ENCODE measurements at places on chromosomes 4 and X.
A peak's percentile ranks its signal among the peaks of the same experiment; 100 is the strongest.

- no peak for DNase-seq
Measured at GRCh38 chr4:165563851-165564250, 185.0 kb downstream of the CPE start.

DNA sequence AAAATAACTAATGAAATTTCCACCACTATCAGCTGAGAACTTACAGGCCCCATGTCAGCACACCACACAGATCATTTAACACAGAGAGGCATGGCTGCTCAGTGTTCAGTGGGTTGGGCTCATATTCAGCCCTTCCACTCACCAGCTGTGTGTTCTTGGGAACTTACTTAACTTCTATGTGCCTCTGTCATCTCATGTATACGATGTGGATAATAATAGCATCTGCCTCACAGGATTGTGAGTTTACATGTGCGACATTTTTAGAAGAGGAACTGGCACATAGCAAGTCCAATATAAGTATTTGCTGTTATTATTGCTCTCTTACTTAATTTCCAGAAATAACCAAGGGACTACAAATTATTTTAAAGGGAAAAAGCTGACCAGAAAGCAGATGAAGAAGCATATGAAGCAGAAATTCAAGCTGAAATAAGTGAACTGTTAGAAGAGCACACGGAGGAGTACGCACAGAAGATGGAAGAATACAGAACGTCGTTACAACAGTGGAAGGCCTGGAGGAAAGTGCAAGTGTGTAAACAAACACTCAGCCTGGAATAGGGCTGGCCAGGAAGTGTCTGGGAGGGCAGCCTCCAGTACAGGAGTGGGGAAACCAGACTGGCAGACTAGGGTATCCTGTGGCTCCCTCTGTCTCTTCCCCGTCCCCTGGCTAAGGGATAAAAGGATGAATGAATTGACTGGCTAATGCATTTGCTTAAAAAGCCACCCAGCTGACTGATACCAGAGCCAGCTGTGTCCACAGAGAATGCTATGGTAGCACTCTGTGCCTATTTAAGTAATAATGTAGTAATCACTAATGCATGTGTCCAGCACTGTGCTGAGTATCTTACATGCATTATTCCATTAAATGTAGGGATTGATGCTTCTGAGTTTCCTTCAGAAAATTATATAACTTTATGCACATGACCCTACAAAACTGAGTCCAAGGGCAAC is 67.1 kb downstream of the CC2D2A start:
- no peak for DNase-seq

- DNase-seq = no peak
Measured at GRCh38 chr4:123623611-123624010, 227.0 kb downstream of the SPRY1 start.

- no peak for DNase-seq
Measured at GRCh38 chrX:9610771-9611392, 146.0 kb downstream of the TBL1X start.

GRCh38 chr4:127889903-127890302 is 9.2 kb downstream of the PLK4 start:
- DNase-seq = no peak

GRCh38 chr4:133641191-133641590 is 492.1 kb downstream of the PCDH10 start:
- no peak for DNase-seq

- DNase-seq = no peak
Measured at GRCh38 chrX:9627922-9628321, 137.7 kb downstream of the GPR143 start.

DNA sequence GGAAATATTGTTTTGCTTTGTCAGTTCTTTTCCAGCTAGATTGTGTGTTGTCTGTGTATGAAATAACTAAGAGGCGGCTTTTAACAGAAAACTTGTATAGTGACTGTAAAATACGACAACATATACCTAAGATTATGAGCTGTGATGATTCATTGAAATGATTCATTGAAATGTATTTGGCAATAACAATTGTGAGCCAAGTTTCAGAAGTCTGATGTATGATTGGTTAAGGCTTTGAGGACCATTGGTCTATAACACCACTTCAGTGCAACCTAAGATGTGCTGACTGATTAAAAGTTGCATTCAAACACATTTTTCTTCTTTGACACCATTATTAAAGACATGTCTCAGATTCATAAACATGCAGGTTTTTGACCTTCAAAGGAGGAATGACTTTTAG is 76.6 kb downstream of the PTPN13 start:
- DNase-seq = no peak

- no peak for DNase-seq
Measured at GRCh38 chr4:150714462-150715438, 132.8 kb downstream of the MAB21L2 start.

- no peak for DNase-seq
Measured at GRCh38 chr4:76175336-76175735, 27.1 kb upstream of the NUP54 start.

- DNase-seq = no peak
Measured at GRCh38 chrX:2679534-2680485, 11.3 kb upstream of the CD99 start.

DNA sequence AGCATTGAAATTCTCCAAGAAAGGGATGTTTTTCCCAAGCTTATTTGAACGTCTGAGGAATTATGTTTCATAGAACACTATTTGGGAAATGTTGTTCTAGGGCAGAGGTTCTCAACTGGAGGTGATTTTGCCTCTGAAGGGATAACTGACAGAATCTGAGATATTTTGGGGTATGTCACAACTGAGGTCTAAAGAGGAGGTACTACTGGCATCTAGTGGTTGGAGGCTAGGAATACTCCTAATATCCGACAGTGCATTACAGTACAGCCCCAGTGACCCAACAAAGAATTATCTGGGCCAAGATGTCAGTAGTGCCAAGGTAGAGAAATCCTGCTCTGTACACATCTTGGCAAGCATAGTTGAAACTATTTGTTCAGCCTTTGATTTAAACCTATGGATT is 6.4 kb downstream of the HSPA4L start:
- no peak for DNase-seq

DNA sequence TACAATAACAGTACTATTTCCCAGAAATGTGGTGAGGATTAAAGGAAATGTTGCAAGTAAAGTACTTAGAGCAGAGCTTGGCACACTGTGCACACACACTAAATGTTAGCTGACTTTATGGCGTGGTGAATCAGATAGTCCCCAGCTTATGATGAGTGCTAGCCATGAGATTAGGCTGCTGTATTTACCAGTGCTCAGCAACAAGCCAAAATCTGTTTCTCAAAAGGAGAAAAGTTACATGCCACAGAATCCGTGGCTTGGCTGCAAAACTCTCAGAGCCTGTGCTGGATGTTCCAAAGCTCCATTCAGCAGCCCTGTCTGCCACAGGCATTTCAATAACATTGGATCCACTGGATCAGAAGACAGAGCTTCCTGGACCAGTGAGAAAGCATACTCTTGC is 12.8 kb upstream of the STBD1 start:
- no peak for DNase-seq

DNA sequence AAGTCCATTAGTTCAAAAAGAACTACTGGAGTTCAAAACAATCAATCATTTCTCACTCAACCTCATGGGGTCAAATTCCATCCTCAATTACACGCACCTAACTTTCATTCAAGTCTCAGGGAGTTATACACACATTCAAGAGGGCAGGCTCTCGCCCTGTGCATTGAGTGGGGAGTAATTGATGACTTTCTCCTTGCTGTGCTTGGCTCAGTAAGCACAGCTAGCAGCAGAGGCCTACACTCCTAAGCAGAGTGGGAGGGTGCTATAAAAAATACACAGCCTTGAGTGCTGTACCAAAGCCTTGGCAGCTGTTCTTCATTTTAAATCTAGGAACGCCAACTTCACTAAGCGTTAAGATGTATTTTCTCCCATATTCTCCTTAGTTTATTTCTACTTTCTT is 958.3 kb upstream of the ADGRL3 start:
- DNase-seq = no peak

GRCh38 chr4:1769692-1770091 is 23.4 kb upstream of the FGFR3 start:
- DNase-seq = no peak

DNA sequence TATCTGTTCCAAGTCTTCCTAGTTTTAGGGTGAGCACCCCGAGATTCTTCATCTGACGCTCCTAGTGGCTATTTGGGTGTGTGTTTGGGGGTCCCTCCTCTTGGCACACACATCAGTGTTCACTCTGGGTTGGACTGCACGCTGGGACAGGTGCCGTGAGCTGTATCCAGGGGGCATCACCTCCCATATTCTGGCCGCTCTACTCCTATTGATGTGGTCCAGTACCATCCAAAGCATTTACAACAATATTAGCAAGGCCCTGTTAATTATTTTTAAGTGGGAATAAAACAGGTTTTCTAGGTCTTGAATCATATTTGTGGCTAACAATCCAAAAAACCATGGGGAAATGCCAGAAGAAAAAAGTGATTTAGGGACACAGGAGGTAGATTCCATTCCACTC is 26.4 kb downstream of the CYTL1 start:
- DNase-seq = no peak

DNA sequence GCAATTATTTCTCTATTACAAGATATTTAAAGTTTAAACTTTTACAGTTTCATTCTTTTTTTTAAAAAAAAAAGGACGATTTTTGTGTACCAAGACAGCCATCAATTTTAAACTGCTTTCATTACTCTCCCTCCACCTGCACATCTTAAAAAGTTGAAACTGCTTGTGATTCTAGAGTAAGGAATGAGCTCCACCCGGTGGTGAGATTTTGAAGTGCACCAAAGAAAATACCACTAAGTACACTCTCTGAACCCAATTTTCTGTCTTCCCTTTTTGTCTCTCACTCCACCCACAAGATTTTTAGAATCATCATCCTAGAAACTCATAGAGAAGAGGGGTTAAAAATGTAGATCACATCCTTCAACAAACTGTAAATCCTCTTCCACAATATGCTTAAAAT is 91.3 kb upstream of the WDR44 start:
- DNase-seq = peak; percentile 32

DNA sequence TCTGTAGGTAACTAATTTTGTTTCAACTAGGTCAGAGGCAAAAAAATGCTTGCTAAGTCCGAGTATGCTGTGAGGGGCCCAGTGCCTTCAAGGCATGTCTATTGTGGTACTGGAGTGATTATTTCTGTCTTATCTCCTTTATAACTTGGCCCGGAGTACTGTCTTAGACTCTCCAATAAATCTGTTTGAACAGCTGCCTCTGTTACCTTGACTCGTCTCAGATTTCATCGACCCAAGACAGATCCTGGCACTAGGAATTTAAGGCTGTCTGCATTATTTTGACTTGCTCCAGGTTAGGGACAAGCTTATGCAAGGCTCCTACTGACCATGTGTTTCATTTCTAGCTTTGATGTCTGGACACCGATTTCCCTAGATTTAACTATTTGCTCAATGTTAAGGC is 41.1 kb upstream of the NKAP start:
- DNase-seq = no peak

GRCh38 chrX:41688835-41689234 is at the start of gene GPR34:
GPR34 (plus strand) TSS chrX:41688973; CDS start chrX:41695634, 6,661 bp downstream.
- DNase-seq = no peak

- DNase-seq = no peak
Measured at GRCh38 chrX:41452565-41453356, 5.6 kb downstream of the NYX start.

DNA sequence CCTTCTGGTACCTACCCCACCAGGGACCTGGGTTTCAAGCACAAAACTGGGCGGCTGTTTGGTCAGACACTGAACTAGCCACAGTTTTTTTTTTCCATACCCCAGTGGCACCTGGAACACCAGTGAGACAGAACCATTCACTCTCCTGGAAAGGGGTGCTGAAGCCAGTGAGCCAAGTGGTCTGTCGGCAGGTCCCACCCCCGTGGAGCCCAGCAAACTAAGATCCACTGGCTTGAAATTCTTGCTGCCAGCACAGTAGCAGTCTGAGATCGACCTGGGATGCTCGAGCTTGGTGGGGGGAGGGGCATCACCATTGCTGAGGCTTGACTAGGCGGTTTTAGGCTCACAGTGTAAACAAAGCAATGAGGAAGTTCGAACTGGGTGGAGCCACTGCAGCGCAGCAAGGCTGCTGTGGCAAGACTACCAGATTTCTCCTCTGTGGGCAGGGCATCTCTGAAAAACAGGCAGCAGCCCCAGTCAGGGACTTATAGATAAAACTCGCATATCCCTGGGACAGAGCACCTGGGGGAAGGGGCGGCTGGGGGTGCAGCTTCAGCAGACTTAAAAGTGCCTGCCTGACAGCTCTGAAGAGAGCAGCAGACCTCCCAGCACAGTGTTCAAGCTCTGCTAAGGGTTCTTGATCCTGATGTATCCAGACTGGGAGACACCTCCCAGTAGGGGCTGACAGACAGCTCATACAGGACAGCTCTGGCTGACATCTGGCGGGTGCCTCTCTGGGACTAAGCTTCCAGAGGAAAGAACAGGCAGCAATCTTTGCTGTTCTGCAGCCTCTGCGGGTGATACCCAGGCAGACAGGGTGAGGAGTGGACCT is 223.0 kb downstream of the COX18 start:
- DNase-seq = no peak

DNA sequence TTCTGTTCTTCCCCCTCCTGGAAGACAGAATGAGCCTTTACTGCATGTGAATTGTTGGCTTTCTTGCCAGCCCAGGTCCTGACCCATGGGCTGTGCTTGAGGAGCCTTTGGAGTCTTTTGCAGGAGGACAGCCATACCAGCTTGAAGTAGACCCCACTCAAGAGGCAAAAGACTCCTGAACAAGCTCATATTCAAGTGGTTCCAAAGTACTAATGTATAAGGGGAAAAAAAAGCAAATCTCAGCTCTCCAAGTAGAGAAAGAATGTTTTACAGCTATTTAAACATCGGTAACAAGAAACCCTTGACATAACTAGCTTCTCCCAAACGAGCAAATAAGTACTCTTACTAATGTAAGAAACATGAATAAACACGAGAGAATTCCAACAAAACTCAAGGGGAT is 174.9 kb upstream of the MXRA5 start:
- DNase-seq = no peak

GRCh38 chr4:183636503-183636902 is 22.5 kb downstream of the RWDD4 start:
- no peak for DNase-seq

- DNase-seq = no peak
Measured at GRCh38 chrX:10095698-10096432, 60.9 kb upstream of the CLCN4 start.

- DNase-seq = no peak
Measured at GRCh38 chr4:137735561-137736104, 203.3 kb upstream of the PCDH18 start.

- DNase-seq = no peak
Measured at GRCh38 chrX:41822892-41823291, 98.9 kb downstream of the GPR82 start.

DNA sequence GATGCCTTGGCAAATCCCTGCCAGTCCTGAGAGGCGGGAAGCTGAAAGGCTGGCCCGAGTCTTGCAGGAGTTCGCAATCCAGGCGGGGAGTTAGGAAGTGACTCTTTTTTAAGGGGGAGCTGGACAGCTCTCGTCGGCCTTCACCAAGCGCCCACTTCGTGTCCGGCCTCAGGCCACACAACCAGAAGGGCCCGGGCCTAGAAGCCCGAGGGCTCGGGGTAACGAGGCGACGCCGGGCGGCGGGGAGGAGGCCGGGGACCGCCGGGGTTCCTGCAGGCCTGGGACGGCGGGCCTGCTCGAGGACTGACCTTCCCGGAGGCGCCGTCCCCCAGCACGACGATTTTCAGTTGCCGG is 395 bp downstream of the RAB28 start:
- DNase-seq = no peak

GRCh38 chr4:119268466-119268865 is 53.5 kb downstream of the FABP2 start:
- DNase-seq = no peak

Measured in CD4-positive, alpha-beta T cell treated with Interleukin-4 for 4 hours (primary cell).